ENCODE measurements at places on chromosomes 1 and 21.
A peak's percentile ranks its signal among the peaks of the same experiment; 100 is the strongest.

GRCh38 chr1:66476774-66477173, 57.2 kb upstream of the SGIP1 start:
- no peak for DNase-seq

DNA sequence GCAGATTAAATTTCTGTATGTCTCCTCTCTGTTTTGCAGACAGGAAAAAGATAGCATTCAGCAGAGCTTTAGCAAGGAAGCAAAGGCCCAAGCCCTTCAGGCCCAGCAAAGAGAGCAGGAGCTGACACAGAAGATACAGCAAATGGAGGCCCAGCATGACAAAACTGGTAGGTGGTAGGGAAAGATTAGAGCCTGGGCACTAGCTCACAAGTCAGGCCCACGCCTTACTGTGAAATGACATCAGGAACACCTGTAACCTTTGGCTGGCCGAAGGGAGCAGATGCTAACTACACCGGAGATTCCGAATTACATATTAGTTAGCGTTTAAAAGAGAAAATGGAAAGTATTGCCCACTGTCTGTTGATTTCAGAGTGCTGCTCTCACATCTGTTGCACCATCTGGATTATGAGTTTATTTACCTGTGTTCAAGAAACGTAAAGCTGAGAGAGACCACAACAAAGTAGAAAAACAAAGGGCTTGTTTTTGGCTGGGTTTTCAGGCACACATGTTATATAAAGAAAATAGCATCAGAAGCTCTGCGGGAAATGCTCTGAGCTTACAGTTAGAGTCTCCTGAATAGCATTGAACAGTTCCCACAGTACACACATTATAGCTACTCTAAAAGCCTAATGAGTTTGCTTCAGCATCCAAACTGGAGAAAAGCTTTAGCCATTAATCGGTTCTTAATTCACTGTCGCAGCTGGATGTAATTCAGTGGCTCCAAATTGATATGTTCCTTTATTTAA, 160.0 kb downstream of the SDCCAG8 start:
- DNase-seq: no peak

- peak; percentile 19 for DNase-seq
Measured at GRCh38 chr1:225426395-225427234, 1.2 kb downstream of the LBR start.

DNA sequence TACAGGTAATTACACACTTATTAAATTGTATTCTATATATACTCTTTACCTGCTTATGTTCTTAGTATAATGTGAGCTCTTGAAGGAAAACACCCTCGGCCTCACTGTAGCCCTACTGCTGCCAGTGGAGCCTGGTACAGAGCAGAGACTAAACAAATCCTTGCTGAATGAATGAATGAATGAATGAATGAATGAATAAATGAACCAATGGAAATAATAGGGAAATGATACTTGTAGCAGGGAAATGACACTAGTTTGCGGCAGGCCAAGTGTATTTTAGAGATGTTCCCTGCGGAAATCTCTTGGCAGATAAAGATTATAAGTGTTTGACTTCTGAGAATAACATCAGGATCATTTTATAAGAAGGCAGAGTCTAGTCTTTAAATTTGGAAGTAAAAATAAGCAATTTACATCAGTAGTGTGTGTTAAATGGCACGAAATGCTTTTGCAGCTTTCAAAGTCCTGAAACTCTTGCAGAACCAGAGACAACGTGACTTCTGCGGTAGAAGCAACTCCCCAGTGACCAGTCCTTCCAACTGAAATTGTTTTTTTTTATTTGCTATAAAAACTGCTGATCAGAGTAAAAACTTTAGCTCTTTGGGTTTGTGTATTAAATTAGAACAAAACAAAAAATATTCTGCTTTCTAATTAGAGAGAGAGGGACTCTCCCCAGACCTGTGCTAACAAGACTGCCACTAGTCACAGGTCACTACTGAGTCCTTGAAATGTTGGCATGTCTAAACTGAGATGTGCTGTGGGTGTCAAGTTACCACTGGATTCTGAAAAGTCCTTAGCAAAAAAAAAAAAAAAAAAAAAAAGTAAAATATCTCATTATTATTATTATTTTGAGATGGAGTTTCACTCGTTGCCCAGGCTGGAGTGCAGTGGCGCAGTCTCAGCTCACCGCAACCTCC, 199.3 kb upstream of the MAP1LC3C start:
- no peak for DNase-seq

GRCh38 chr21:45409466-45410150, 4.6 kb downstream of the COL18A1 start:
- no peak for DNase-seq

- no peak for DNase-seq
Measured at GRCh38 chr21:40140675-40141074, 273.4 kb downstream of the PCP4 start.

DNA sequence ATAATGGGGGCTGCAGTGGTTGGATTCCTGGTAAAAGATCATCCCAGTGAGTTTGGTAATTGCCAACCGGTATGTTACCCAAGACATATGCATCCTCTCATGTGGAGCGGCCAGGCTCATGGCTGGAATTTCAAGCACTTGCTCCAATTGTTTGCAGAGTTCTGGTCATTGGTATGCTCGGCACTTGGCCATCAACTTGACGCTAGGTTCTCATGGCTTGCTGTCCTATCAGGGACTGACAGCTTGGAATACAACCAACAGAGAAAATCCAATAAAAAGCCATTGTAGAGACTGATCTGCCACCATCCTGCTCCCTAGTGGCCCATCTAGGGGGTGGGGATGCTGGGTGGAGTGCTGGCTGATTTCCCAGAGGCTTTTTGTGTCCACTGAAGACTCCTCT, 120.9 kb downstream of the EDEM3 start:
- no peak for DNase-seq

GRCh38 chr1:244918421-244919319, 54.3 kb upstream of the HNRNPU start:
- peak; percentile 66 for DNase-seq

- DNase-seq: no peak
Measured at GRCh38 chr1:183732236-183732880, 72.6 kb upstream of the RGL1 start.

- DNase-seq: no peak
Measured at GRCh38 chr1:37661401-37661800, 26.7 kb upstream of the RSPO1 start.

GRCh38 chr1:87327376-87328271, 1.1 kb upstream of the LMO4 start:
- no peak for DNase-seq

GRCh38 chr1:54324251-54325140, 81.7 kb downstream of the SSBP3 start:
- no peak for DNase-seq

GRCh38 chr1:60589046-60589748, 493.2 kb upstream of the NFIA start:
- no peak for DNase-seq

DNA sequence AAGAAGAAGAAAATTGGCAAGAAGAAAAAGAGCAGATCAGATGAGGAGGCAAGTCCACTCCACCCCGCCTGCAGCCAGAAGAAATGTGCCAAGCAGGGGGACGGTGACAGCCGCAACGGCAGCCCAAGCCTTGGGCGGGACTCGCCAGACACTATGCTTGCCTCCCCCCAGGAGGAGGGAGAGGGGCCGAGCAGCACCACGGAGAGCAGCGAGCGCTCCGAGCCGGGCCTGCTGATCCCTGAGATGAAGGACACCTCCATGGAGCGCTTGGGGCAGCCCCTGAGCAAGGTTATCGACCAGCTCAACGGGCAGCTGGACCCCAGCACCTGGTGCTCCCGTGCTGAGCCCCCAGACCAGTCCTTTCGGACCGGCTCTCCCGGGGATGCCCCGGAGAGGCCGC, 9.0 kb upstream of the SLC25A34 start:
- DNase-seq: no peak

GRCh38 chr1:60229821-60230220, 156.3 kb upstream of the C1orf87 start:
- no peak for DNase-seq

- no peak for DNase-seq
Measured at GRCh38 chr21:40647706-40648105, 199.3 kb downstream of the DSCAM start.

GRCh38 chr1:214364386-214364785, 83.4 kb downstream of the SMYD2 start:
- DNase-seq: no peak

- DNase-seq: no peak
Measured at GRCh38 chr1:115473986-115474565, 136.0 kb upstream of the NGF start.

DNA sequence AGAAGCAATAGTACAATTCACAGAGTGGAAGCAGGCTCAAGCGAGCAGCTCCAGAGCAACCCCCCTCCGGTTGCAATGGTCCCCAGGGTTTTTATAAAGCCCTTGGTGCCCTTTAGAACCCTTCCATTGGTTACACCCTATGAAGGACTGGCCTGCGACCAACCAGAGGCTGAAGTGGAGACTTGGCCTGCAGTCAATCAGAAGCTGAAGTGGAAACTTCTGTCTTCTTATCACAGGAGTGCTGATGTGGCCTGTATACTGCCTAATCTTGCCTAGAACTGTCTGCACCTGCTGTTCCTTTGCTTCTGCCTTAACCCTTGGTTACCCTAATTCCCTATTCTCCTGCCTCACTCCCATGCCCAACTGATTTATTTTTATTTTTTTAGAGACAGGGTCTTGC, 15.4 kb upstream of the FRRS1 start:
- DNase-seq: no peak

DNA sequence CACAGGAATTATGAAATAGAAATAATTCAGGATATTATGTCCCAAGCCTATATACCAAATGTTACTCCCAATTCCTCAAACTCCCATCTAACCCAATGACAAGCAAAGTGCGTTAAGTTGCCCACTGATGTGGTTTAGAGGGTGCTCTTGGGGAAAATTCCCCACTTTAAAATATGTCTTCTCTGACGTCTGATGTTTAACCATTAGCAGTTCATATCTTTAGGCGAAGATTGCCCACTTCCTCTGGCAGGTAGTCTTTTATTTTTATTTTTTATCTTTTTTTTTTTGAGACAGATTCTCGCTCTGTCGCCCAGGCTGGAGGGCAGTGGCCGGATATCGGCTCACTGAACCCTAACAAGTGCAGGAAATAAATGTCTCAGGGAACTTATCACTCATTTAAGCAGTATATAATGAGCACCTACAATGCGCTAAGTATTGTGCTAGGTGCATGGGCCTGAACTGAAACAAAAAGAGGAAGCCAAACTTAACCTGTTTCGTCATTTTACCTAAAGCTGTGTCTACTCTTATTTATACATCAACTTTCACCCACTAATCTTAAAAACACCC, 1.3 kb upstream of the LYST start:
- peak; percentile 48 for DNase-seq

DNA sequence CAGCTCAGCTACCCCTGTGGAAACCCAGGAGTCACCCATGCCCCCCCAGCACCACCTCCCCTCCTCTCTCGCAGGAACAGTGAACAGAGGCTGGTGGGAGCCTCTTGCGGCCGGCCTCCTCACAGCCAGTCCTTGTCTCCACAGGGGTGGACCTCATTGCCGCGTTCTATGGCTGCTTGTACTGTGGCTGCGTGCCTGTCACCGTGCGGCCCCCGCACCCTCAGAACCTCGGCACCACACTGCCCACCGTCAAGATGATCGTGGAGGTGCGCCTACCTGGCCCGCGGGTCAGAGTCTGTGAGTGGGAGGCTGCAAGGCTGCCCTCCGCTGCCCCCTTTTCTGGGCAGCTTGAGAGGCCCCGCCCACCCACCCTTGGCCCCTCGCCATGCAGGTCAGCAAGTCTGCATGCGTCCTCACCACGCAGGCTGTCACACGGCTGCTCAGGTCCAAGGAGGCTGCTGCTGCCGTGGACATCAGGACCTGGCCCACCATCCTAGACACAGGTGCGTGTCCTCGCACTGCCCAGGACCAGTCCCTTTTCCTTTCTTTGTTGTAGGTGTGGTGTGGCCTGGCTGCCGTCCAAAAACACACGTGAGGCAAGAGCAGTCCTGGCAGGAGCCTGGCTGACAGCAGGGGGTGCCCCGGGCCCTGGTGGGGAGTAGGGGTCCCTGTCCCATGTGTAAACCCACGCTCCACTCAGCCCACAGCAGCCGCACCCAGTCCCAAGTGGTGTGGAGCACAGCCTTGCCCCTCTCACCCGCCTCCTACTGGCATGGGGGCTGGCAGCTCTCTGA, 50.3 kb downstream of the S100B start:
- DNase-seq: no peak
